ENCODE measurements at places on chromosomes 3 and 15.

GRCh38 chr3:114318295-114318694, 24.5 kb downstream of the TIGIT start:
- DNase-seq, result no peak

DNA sequence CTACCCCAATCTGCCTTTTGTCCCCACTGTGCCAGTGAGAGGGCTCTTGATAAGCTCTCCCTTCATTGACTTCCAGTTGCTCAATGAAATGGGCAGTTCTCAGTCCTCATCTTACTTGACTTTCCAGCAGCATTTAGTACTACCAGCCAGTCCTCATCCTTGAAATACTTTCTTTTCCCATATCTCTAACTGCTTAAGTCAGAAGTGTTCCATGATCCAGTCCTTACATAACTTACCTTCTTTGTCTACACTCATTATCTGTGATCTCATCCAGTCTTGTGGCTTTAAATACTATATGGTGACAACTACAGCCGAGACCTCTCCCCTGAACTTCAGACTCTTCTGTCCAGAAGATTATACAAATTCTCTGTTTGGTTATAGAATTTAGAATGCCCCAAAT, 28.7 kb downstream of the RARRES1 start:
- no peak for DNase-seq

DNA sequence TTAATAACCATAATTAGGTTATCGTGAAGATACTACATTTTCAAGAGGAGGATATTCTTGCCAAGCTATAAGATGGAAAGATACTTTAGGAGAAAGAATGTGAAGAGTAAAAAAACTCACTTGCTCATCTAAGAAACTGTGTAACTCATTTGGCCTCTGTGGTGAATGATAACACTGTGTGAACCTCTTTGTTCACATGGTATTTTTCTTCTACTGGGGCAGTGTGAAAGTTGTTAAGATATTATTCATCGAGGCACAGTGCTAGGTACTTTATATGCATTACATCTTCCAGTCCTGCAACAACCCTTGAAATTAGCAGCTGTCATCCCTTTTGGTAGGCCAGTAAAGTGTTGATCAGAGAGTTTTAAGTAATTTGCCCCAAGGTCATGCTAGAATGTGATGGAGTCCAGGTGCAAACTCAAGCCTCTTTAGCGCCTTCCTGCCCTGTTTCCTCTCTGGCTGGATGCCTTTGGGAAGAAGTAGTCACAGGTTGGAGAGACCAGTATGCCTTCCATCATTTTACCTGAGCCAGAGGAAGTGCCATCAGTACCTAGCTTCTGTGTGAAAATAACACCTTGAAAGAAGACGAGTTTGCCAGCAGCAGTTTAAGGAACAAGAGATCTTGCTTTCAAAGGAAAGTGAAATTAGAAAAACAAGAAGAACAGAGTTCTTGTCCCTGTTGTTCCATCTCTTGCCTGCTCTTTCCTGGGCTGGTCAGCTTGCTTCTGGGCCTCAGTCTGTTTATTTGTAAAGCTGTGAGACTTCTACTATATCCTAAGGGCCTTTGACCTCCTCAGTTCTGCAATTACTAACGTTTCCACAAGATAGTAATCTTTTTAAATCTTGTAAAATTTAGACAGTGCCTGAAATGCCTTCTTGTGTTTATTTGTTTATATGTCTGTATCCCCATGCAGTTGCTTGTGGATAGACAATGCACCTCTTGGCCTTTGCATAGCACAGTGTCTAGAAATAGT, 179.3 kb downstream of the FNDC3B start:
- DNase-seq, result no peak

DNA sequence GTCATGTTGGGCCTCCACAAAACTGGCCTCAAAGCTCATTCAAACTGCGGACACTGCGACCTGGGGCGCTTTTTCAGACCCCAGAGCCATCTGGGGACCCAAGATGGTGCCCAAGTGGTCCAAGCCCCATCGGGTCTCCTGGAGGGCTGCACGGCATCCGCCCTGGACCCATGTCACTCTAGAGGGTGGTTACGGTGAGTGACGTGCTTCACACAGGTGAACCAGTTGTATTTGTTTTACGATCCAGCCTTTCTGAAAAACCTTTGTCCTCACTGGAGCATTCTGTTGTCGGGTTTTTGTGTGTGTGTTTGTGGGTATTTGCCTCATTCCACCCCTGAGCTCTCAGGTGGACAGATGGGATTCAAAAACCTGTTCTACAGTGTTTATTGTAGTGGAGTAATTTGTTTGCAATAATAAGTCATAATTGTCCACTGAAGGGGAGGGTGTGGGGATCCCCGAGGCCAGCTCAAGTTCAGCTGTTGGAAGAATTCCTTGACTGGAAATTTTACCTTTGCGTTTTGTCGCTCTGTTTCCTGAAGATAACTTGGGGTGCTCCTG, 1.9 kb downstream of the SLC51A start:
- DNase-seq, result no peak

DNA sequence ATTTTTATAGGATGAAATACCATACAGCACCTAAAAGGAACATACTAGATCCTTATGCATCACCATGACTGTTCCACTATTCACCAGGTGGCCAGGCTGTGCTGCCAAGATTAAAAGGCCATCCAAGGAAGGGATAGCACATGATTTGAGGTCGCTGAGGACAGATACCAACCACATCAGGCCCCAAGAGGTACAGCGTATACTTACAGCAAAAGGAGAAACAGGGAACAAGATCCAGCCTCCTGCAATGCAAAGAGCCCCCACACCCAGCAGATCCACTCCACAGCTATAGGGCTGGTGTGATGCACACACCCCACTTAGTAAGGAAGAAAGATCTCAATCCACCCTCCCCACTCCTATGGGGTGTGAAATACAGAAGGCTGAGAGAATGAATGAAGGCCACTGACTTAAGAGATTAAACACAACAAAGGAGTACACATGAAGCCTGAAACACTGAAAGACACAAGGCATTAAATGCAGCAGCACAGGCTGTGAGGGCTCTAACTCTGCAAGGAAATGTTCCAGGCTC, 32.0 kb upstream of the ZNF445 start:
- no peak for DNase-seq

DNA sequence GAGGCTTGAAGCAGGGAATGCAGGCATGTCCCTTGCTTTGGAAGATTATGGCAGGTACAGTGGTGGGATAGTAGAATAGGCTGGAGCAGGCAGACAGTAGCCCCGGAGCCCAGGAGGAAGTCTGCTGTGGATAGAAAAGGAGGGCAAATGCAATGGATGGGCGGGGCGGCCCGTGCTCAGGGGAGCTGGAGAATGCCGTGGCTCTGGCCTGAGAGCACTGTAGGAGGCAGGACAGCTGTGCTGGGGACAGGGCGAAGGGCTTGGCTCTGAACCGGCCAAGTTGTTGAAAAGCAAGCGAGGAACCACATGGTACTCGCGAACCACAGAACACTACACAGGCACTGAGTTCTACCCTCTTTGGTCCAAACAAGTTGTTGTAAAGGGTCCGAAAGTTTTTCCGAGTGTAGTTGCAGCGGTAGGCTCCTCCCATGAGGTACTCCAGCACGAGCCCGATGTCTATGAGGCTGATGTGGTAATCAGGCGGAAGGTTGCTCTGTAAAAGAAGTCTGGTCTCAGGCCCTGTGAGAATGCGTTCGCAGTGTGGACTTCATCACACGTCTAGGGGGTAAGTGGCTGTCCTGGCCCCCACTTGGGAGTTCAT, 54.7 kb downstream of the TRPM1 start:
- no peak for DNase-seq

DNA sequence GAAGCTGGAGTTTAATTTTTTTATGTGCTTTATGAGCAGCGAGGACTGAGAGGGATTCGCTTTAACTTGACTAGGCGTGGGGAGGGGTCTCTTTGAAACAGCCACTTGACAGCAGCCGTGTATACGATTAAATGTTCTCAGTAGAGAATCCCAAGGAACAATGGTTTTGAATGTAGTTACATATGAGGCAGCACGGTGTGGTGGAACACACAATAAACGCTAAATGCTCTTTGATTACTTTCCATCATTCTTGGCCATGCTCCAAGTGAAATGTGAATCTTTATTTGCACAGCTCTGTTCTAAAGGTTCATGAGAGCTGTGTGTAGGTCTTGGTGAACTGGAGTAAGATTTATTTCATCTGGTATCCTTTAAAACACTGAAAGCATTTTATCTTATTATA, 251.4 kb upstream of the TGFBR2 start:
- DNase-seq, result no peak

GRCh38 chr3:195411836-195412235, 31.0 kb downstream of the ACAP2 start:
- no peak for DNase-seq

GRCh38 chr3:66404903-66405700, 95.7 kb downstream of the LRIG1 start:
- DNase-seq, result no peak

DNA sequence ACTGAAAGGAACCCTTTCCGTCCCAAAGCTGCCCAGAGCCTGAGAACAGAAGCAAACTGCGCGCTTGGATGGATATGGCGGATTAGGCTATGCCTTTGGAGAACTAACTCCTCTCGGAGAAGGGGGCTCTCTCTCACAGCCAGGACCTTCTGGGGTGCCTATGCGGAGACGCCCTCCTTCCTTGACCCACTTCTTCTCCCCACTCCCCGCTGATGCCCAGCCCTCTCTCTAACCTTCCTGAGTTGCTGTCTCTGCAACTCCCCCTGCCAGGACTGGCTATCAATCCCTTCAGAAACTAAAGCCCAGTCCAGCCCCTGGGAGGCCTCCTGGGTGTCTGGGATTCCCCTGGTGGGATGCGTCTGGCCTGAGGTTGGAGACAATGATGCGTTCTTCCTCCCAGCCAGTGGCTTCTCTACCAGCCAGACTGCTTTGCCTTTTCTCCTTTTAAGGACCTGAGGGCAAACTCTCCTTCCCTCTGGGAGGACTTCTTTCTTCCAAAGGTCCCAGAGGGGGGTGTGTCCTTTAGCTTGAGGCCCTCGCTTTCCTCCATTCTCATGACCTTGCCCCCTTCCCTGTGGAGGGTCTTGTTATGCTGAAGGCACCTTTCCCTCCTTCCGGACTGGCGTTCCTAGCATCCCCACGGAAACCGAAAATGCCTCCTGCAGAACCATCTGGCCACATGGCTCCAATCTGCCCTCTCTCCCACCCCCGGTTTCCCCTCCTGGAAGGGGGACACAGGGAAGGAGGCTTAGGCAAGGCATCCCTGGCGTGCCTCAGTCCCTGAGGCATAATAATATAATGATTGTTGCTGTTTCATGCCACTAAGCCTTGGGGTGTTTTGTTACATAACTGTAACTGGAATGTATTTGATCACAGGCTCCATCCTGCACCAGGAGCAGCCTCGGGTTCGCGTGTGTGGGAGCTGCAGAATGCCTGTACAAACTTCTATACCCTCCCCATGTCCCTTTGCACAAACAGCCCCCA, 63.4 kb upstream of the C15orf39 start:
- DNase-seq, result no peak

GRCh38 chr15:82643992-82644391, 3.2 kb downstream of the CPEB1 start:
- no peak for DNase-seq

- DNase-seq, result no peak
Observed at GRCh38 chr3:65749066-65749465, 289.7 kb downstream of the MAGI1 start.

GRCh38 chr15:64583519-64583918, 123.1 kb downstream of the ZNF609 start:
- DNase-seq, result no peak

- no peak for DNase-seq
Observed at GRCh38 chr3:161250116-161250515, 29.0 kb downstream of the NMD3 start.

GRCh38 chr3:32376115-32376514, 15.5 kb upstream of the CMTM7 start:
- DNase-seq, result no peak

DNA sequence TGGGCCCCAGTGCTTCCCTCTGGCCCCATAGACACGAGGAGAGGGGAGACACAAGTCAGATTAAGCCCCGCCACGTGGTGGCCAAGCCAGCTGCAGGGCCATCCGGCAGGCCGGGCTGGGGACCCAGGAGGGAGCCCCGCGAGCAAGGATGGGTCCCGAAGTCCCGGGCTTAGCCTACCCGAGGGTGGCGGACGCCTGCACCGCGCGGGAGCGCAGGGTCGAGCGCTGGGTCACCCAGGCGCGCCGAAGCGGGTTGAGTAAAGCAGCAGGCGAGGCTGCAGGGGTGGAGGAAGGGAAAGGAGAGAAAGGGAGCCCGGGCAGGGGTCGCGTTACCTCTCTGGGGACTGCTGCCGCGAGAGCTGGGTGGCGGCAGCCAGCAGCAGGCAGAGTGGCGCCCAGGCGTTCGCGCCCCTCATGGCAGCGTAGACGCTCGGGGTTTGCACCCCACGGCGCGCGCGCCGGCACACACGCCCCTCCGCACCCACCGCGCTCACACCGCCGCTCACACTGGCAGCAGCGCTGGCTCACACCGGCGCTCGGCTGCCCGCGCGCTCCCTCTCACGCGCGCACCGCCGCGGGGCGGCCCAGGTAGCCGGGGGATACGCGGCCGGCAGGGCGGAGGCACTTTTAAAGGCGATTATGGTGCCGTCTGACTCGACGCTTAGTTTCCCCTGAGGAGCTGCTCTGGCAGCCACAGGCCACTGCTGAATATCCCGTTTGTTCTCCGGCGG, at the start of gene PCOLCE2:
Gene PCOLCE2, minus strand, starts transcription at position 603 of the 731 bp plus-strand sequence. Its CDS starts 187 bp downstream, at position 416.
- DNase-seq, result no peak

DNA sequence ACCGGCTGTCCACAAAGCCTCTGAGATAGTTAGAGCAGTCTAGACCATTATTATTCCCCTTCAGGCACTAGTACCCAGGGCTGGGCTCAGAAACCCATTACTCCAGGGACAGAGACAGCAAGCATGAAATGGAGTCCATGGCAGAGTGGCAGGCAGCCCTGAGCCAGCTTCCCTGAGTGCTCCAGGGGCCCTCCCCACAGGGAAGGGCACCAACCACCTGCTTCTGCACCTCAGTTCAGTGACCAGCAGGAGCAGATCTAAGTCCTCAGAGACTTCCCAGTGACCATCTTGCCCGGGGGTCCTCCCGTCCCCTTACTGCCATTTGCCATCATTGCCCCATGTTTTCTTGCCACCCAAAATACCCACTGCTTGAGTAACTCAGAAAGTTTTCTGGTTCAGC, 62.0 kb downstream of the DAPK2 start:
- DNase-seq, result no peak

DNA sequence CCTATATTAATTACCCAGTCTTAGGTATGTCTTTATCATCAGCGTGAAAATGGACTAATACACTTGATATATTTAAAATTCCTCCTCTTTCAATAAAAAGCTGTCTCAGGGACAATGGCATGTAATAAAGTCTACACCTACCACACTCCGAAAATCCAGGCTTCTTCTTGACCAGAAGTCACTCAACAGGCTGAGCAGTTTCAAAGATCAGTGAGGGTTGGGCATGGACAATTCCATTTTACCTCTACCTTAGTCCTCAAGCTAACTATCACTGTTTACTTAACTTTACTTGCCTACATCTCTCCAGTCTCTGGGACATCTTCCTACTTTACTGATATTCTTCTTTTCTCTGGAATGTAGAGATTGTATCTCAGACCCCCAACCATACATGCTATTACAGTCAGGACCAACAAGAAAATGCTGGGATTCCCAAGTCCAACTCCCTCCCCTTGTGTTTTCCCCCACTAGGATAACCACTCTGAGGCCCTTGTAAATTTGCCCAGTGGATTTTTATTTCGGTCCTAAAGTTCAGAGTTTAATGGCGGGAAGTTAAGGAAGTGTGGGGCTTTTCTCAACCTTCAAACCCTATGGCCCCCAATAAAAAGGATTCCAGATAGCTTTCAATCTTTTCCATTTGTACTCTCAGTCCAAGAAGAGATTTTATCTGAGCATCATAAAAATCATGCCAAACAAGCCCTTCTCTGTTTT, 137.1 kb upstream of the TSC22D2 start:
- no peak for DNase-seq

Measured in activated CD4-positive, alpha-beta T cell treated with anti-CD3 and anti-CD28 coated beads for 4 hours (primary cell).